ENCODE measurements at places on chromosomes 5 and 9. TPM values are rescaled to one million over a fixed set of nuclear protein-coding genes. Genes with fewer than 3 reads are reported as not detected.

The PCDHA10 gene
- under 0.01 TPM for total RNA-seq

GRCh38 chr5:107203243-107203642, 467.5 kb downstream of the EFNA5 start:
- H3K36me3 ChIP-seq: no peaks in the 10 kb centered on the region
- DNase-seq: no peak
- H3K4me3 ChIP-seq: no peak overlapping the region
- H3K27me3 ChIP-seq: no peaks in the 10 kb centered on the region
- no peak overlapping the region for H3K27ac ChIP-seq
- H3K4me1 ChIP-seq: no peaks in the 10 kb centered on the region

GRCh38 chr9:30075451-30076199, 2308.8 kb upstream of the ACO1 start:
- no peaks in the 10 kb centered on the region for H3K36me3 ChIP-seq
- H3K4me3 ChIP-seq: no peak overlapping the region
- no peaks in the 10 kb centered on the region for H3K27me3 ChIP-seq
- no peaks in the 10 kb centered on the region for H3K4me1 ChIP-seq
- no peak for DNase-seq

The GIN1 gene
- total RNA-seq: 2.9 TPM

- H3K4me1 ChIP-seq: no peaks in the 10 kb centered on the region
- H3K4me3 ChIP-seq: no peak overlapping the region
- no peak overlapping the region for H3K27ac ChIP-seq
- DNase-seq: no peak
- no peaks in the 10 kb centered on the region for H3K27me3 ChIP-seq
Measured at GRCh38 chr5:31343946-31344345, 150.5 kb downstream of the CDH6 start.

The GABRA6 gene
- total RNA-seq: not detected

GRCh38 chr5:150847334-150847695, 994 bp downstream of the IRGM start:
- H3K36me3 ChIP-seq: no peaks in the 10 kb centered on the region
- H3K27ac ChIP-seq: no peak overlapping the region
- DNase-seq: no peak
- no peaks in the 10 kb centered on the region for H3K4me1 ChIP-seq

The ARL10 gene
- 3.6 TPM for total RNA-seq

The ADRB2 gene
- total RNA-seq: 3.4 TPM

DNA sequence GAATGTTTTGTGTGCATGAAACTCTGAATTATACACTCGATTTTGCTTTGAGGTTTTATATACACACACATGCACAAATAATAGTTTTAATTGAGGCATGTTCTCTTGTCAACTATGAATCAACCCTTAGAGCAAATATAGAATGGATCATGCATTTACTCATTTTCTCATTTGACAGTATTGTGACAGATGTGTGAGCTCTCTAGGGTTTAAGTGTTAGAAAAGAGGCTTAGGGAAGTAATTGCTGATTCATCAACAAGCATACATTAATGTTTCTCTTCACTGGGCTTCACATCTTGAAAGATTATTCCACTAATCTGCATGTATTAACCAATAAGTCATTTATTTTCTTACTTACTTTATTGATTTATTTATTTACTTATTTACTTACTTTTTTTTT, 1356.8 kb upstream of the ACO1 start:
- H3K4me3 ChIP-seq: no peak overlapping the region
- H3K27me3 ChIP-seq: no peaks in the 10 kb centered on the region

GRCh38 chr9:91162784-91163443, 198.8 kb downstream of the AUH start:
- peaks cover 40% of the 10 kb centered on the region for H3K4me1 ChIP-seq
- DNase-seq: no peak
- H3K36me3 ChIP-seq: no peaks in the 10 kb centered on the region

DNA sequence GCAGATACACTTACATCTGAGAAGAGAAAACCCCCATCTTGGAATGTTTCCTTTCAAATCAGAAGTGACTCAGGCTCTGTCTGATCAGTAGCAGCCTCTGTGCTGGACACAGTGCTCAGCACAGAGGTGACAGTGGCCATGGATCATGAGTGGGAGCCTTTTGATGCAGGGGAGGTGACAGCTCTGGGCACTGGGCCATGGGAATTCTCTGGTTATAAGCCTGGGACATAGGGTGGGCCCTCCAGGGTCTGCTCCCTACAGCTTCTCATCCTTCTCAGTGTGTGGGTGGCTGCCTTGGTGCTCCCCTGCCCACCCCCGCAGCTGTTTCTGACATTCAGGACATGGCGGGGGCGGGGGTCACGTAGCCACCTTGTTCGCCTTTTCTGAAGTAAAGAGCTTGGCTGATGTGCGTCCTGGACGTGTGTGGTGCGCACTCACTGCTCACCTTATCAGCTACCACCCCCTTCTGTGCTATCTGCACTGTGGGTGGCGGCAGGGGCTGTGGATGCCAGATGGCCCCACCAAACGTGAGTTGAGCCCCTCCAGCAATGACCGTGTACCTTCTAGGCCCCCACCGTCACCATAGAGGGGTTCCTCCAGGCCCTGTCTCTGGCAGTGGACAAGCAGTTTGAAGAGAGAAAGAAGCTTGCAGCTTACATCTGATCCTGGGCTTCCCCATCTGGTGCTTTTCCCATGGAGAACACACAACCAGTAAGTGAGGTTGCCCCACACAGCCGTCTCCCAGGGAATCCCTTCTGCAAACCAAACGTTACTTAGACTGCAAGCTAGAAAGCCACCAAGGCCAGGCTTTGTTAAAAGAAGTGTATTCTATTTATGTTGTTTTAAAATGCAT, 24.0 kb downstream of the TRIP13 start:
- DNase-seq: peak; percentile 20
- peaks cover 11% of the 10 kb centered on the region for H3K36me3 ChIP-seq
- H3K4me3 ChIP-seq: no peak overlapping the region
- H3K27me3 ChIP-seq: no peaks in the 10 kb centered on the region
- H3K4me1 ChIP-seq: 0 out of 2 replicates have a peak, but pooled peaks cover 3% of the 10 kb centered on the region
- H3K27ac ChIP-seq: no peak overlapping the region

- H3K27me3 ChIP-seq: no peaks in the 10 kb centered on the region
- H3K36me3 ChIP-seq: no peaks in the 10 kb centered on the region
- DNase-seq: no peak
- no peak overlapping the region for H3K4me3 ChIP-seq
- no peak overlapping the region for H3K27ac ChIP-seq
Measured at GRCh38 chr5:168941901-168942300, 359.0 kb downstream of the SLIT3 start.

The MRRF gene
- 35.8 TPM for total RNA-seq

- no peaks in the 10 kb centered on the region for H3K27me3 ChIP-seq
- no peaks in the 10 kb centered on the region for H3K36me3 ChIP-seq
- no peak overlapping the region for H3K27ac ChIP-seq
- H3K4me3 ChIP-seq: no peak overlapping the region
Measured at GRCh38 chr5:143016777-143017516, 246.8 kb downstream of the ARHGAP26 start.

The CCDC171 gene
- 2.5 TPM for total RNA-seq

GRCh38 chr9:116873937-116874914, 187.1 kb downstream of the TRIM32 start:
- H3K27ac ChIP-seq: no peak overlapping the region
- DNase-seq: no peak
- no peaks in the 10 kb centered on the region for H3K4me1 ChIP-seq
- H3K27me3 ChIP-seq: no peaks in the 10 kb centered on the region
- no peaks in the 10 kb centered on the region for H3K36me3 ChIP-seq

The ZNF367 gene
- 4.7 TPM for total RNA-seq

The PCDHB4 gene
- total RNA-seq: not detected

The PITX1 gene
- 10.3 TPM for total RNA-seq

DNA sequence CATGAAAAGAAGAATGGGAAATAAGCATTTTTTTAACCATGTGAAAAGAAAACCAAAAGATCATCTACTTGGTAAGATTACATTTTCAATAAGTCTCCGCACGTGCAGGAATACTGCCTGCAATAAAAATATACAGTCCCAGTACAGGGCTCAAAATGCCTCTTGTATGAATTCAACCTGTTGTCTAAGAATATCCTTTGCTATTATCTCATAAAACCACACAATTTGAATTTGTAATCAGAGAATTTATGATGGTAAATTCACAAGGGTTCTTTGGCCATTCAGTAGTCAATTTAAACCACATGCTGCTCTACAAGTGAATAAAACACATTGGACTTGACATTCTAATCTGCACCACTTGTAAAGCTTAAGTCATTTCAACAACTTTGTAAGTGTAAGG, 46.6 kb downstream of the ST8SIA4 start:
- DNase-seq: no peak
- no peak overlapping the region for H3K4me3 ChIP-seq
- no peaks in the 10 kb centered on the region for H3K4me1 ChIP-seq
- H3K27me3 ChIP-seq: no peaks in the 10 kb centered on the region

- DNase-seq: peak; percentile 18
- H3K27me3 ChIP-seq: no peaks in the 10 kb centered on the region
- no peak overlapping the region for H3K4me3 ChIP-seq
Measured at GRCh38 chr5:53326424-53327153, 153.8 kb upstream of the FST start.

The SLC36A2 gene
- not detected for total RNA-seq

DNA sequence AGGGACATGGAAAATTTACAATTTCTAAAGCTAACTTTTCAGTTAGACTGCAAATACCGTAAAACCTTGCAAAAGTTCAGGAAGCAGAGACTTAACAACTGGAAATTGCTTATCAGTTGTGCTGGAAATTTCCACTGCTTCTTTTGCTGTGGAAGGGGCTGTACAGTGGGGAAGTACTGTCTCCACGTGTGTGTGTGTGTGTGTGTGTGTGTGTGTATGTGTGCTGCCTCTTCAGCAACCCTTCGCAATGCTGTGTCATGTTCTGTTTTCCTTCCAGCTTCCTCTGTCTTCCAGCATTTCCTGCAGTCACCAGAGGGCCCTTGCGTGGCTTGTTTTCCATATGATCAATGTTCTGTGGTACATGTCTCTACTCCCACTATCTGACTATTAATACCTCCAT, 87.5 kb upstream of the RANBP3L start:
- no peaks in the 10 kb centered on the region for H3K4me1 ChIP-seq
- no peak overlapping the region for H3K27ac ChIP-seq
- peaks cover 17% of the 10 kb centered on the region for H3K27me3 ChIP-seq
- no peak for DNase-seq

DNA sequence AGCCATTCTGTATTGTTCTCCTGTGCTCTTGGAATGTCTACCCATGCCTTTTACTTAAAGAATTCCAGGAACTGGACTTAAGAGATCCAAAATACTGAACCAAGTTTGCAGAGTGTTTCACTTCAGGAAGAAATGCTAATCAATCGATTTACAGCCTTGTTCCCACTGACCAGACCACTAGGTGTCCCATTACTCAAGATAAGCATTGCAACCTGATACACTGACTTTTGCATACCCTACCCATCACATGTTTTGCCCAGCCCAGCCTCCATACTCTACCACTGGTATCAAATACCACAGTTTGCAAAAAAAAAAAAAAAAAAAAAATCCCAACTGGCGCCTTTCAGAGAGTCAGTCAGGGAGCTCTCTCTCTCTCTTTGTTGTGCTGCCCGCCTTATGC, 550.8 kb downstream of the CDH9 start:
- H3K4me1 ChIP-seq: no peaks in the 10 kb centered on the region
- no peak overlapping the region for H3K4me3 ChIP-seq
- no peak for DNase-seq
- H3K27ac ChIP-seq: no peak overlapping the region
- H3K36me3 ChIP-seq: no peaks in the 10 kb centered on the region
- no peaks in the 10 kb centered on the region for H3K27me3 ChIP-seq

The GFI1B gene
- total RNA-seq: not detected

The DEPDC1B gene
- total RNA-seq: 10.0 TPM

GRCh38 chr5:95398989-95399388, 7.8 kb downstream of the FAM81B start:
- no peaks in the 10 kb centered on the region for H3K4me1 ChIP-seq
- H3K27me3 ChIP-seq: peaks cover 2% of the 10 kb centered on the region
- H3K36me3 ChIP-seq: no peaks in the 10 kb centered on the region
- H3K4me3 ChIP-seq: no peak overlapping the region

- no peak overlapping the region for H3K27ac ChIP-seq
- no peaks in the 10 kb centered on the region for H3K27me3 ChIP-seq
- H3K36me3 ChIP-seq: no peaks in the 10 kb centered on the region
- no peaks in the 10 kb centered on the region for H3K4me1 ChIP-seq
- H3K4me3 ChIP-seq: no peak overlapping the region
Measured at GRCh38 chr9:112581469-112582176, 95.0 kb downstream of the KIAA1958 start.

The PNPLA7 gene
- total RNA-seq: under 0.01 TPM

GRCh38 chr5:34603378-34603777, 52.8 kb upstream of the RAI14 start:
- no peaks in the 10 kb centered on the region for H3K27me3 ChIP-seq
- H3K27ac ChIP-seq: no peak overlapping the region
- no peaks in the 10 kb centered on the region for H3K36me3 ChIP-seq
- H3K4me1 ChIP-seq: peaks cover 11% of the 10 kb centered on the region
- DNase-seq: no peak

DNA sequence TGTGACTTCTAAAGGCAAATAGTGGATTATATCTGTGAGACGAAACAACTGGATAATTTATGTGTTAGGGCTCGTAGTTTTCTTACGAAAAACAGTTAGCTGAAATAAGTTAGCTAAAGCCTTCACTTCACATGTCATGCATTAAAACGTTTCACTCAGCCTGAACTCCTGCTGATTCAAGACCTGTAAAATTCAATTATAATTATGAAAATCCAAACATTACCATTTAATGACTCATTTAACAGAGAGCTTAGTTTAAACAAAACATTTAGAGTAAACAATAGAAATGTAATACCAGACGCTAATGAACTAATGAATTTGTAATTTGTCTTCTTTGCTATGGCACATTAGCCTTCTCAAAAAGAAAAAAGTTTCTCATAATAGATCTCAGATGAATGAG, 1.7 kb downstream of the TAL2 start:
- no peak overlapping the region for H3K27ac ChIP-seq
- H3K27me3 ChIP-seq: peaks cover 2% of the 10 kb centered on the region
- no peak for DNase-seq
- H3K36me3 ChIP-seq: no peaks in the 10 kb centered on the region
- no peaks in the 10 kb centered on the region for H3K4me1 ChIP-seq
- H3K4me3 ChIP-seq: no peak overlapping the region

The SPOCK1 gene
- total RNA-seq: 5.0 TPM

GRCh38 chr9:128193469-128194096, 2.2 kb upstream of the CIZ1 start:
- H3K4me3 ChIP-seq: no peak overlapping the region
- no peak overlapping the region for H3K27ac ChIP-seq
- H3K36me3 ChIP-seq: peaks cover 10% of the 10 kb centered on the region
- peaks cover 10% of the 10 kb centered on the region for H3K4me1 ChIP-seq
- no peaks in the 10 kb centered on the region for H3K27me3 ChIP-seq
